GM06990 (cell line): ENCODE measurements at places on chromosomes 3 and 15.

- DNase-seq: no peak
Measured at GRCh38 chr3:51670053-51670822, 814 bp upstream of the TEX264 start.

GRCh38 chr3:182325213-182325950, 467.9 kb upstream of the ATP11B start:
- peak; percentile 30 for DNase-seq

GRCh38 chr3:161413855-161414210, 42.5 kb upstream of the SPTSSB start:
- DNase-seq: no peak

- DNase-seq: no peak
Measured at GRCh38 chr15:73956743-73957135, 30.5 kb downstream of the LOXL1 start.

GRCh38 chr3:98974442-98974841, 72.9 kb upstream of the DCBLD2 start:
- DNase-seq: no peak

DNA sequence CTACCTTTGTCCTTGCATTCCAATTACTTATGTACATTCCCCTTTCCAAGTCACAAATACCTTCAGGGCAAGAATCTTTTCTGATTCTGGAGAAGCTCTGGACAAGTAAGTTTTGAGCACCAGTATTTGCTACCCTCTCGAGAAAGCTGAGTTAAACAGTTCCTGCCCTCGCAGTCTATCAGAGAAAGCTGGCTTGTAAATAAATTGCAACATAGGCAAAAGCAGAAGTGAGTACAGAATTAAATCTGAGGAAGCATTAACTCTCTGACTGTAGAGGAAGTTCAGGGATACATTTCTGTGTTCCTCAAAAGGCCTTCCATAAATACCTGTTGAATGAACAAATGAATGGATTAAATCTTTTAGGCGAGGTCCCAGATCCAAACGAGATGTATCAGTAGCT, 1.2 kb downstream of the OSBPL11 start:
- no peak for DNase-seq

DNA sequence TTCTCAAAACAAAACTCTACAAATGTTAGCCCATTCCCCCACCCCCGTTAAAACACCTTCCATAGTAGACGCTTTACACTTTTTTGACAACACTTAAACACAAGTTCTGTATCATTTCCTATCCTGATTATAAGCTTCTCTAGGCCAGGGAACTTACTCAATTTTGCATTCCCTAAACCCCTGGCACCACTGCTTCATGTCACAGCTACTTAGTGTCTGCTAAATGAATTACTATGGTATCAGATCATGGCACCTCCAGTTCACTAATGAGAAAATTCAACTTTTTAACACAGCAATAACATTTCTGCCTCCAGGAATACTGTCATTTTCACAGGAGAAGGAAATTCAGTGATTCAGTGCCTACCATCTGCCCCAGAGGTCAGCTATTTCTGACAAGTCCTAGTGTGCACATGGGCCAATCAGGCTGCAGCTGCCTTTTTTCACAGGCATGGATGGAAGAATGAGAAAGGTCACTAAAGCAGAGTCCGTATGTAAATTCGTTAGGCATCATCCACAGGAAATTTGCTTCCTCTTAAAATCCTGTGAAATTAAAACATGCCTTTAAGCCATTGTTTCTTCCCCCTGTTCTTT, 18.5 kb downstream of the SFMBT1 start:
- no peak for DNase-seq

GRCh38 chr3:72760225-72760624, 88.0 kb downstream of the SHQ1 start:
- DNase-seq: no peak

GRCh38 chr3:67382536-67382935, 271.9 kb downstream of the SUCLG2 start:
- DNase-seq: no peak

GRCh38 chr3:120163026-120163425, 68.8 kb upstream of the GSK3B start:
- DNase-seq: no peak

DNA sequence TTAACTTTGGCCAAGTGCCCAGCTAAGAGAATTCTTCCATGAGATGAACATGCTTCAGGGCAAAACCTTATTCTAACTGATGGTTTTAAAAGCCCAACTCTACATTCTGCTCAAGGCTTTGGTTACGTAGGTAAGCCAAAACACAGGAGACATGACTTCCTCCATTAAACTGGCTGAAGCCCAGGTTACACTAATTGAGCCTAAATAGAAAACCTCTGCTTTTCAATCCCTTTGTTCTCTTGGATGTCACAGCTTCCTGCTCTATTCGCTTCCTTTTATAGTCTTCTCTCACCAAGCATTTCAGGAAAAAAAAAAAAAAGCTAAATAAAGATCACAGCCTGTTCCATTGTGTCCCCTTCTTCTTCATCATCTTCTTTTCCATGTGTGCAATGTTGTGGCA, 420.4 kb downstream of the TIGIT start:
- no peak for DNase-seq

DNA sequence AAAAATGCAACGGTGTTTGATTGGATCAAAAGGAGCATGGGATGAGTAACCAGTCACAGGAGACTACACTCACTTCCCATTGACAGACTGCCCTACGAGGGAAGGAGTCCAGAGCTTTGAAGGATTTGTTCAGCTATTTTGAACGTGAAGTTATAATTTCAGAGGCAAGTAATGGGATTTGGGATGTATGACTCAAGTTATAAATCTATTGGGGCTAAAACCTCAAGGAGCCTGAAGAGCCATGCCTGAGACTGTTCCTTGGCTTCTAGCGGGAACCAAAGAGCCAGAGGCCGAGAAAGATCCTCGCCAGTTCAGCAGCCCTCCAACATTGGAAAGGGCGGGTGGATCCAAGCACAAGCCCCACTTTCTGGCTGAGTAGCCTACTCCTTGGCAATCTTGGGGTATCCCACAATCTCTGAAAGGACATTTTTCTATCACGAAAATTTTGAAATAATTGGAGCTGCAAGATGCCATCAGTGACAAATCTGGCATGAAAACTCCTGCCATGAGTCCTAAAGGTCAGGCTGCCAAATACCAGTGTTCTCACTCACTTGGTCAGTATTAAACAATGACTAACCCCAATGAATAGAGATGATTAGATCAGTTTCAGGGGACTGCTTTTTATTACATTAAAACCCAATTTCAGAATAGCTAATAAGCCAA, 48.6 kb upstream of the SLCO2A1 start:
- DNase-seq: no peak

DNA sequence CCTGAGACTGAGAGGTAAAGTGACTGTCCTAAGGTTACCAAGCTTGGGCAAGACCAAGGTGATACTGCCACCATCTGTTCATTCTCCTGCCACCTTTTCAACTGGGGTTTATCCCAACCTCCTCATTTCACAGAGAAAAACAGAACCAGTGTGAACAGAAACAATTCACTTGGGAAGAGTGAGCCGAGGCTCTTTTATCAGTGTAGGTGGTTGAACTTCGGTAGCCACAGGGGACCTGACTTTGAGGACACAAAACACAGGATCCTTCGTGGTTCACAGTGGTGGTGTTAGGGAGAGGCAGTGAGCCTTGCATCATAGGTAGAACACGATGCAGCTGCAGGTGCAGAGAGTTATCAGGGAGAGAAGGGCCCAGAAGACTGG, 72.8 kb upstream of the ICE2 start:
- no peak for DNase-seq

DNA sequence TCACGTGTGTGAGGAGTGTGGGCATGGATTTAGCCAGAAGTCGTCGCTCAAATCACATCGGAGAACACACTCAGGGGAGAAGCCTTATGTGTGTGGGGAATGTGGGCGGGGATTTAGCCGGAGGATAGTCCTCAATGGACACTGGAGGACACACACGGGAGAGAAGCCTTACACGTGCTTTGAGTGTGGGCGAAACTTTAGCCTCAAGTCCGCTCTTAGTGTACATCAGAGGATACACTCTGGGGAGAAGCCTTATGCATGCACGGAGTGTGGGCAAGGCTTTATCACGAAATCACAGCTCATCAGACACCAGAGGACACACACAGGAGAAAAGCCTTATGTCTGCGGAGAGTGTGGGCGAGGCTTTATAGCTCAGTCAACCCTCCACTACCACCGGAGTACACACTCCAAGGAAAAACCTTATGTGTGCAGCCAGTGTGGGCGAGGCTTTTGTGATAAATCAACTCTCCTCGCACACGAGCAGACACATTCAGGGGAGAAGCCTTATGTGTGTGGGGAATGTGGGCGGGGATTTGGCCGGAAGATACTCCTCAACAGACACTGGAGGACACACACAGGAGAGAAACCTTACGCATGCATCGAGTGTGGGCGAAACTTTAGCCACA, 28.1 kb downstream of the ZNF589 start:
- no peak for DNase-seq

DNA sequence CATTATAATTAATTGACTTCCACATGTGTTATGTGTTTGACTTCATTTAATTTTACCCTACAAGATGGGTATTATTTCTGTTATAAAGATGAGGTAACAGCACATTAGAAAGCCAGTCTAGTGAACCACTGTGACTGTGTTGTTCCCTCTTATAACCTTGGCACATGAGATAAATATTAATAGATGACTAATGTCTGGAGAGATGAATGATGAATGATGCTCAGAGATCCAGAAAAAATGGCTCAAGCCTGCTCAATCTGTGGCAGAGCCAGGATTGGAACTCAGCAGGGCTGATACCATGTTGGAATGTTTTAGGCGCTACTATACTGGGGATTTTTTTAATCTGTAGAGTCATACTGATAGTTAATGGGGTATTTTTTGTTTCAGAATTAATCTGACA, 118.8 kb upstream of the PTX3 start:
- no peak for DNase-seq

DNA sequence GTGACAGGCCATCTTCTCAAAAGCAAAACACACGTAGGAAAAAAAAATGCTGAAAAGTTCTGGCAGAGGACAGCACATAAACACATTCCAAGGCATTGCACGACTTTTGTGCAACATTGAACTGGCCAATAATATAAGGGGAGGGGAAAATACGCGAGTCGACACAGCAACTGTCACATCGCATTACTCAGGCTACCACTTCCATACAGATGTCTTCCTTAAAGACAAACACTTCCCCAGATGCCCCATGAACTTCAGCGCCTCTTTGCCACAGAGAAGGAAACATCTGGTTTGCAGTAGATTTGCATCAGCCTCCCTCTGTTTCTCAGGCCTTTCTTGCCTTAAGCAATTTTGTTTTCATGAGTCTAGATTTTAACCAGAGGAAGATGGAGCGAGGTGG, 144.4 kb upstream of the IGF1R start:
- DNase-seq: no peak

DNA sequence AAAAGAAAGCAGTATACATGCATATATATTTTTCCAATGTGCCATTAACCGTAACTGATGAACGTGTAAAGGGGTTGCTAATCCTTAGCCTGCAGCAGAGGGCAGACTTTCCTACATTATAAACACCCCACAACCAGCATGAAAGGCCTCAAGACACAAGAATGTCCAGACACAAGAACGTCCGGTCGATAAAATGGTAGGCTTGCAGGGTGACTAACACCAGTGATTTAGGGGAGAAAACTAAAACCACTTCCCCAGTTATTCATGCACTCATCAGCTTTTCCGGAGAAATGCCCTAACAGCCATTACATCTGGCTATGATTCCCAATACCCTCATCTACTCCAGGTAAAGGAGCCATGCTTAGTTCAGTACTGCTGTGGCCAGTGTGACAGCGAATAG, 57.4 kb downstream of the LRTM1 start:
- DNase-seq: no peak

DNA sequence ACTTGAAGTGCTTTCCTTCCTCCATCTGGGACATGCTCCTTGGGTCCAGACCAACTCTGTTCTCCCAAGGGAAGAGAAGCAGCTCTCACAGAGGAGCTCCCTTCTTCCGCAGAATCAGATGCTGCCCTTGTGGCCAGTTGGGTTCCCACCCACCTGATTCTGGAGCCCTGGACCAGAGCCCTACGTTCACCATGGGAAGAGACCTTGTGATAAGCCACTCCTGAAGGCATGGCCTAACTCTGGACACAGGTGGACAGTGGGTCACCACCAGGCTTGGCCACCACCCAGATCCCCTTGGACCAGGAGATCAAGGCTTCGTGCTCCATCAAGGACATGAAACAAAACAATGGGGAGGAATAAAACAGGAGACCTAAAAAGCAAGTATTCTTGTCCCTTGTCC, 172.2 kb downstream of the RPLP1 start:
- no peak for DNase-seq

GRCh38 chr3:175274474-175275218, 415.5 kb downstream of the NAALADL2 start:
- DNase-seq: no peak

DNA sequence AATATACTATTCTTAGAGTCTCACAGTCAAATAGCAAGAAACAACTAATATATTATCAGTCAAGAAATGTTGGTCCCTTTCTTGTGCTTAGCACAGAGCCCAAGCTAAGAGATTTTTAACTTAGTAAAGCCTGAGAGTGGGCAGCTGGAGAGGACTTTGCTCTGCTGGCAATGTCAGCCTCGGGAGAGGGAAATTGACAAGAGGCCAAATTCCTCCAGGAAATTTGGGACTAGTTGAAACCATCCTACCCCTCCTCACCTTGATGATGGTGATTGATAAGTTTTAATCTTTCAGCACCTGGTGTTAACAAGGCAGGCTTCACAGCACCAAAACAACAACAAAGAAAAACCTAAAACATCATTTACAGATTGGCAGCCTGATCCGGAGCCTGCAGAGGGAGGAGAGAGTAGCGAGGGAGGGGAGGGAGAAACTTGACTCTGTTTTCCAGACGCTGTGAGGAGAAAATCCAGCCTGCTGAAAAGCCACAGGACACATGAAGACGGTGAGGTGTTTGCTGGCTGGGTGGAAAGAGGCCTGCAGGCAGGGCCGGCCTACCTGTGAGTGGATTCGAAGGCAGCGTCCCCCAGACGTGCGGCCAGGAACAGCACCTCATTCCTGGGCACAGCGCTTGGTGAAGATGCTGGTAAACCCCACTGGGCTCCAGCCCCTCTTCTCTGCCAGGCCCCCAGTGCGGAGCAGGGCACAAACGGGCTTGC, 150.9 kb downstream of the LRRC28 start:
- no peak for DNase-seq

DNA sequence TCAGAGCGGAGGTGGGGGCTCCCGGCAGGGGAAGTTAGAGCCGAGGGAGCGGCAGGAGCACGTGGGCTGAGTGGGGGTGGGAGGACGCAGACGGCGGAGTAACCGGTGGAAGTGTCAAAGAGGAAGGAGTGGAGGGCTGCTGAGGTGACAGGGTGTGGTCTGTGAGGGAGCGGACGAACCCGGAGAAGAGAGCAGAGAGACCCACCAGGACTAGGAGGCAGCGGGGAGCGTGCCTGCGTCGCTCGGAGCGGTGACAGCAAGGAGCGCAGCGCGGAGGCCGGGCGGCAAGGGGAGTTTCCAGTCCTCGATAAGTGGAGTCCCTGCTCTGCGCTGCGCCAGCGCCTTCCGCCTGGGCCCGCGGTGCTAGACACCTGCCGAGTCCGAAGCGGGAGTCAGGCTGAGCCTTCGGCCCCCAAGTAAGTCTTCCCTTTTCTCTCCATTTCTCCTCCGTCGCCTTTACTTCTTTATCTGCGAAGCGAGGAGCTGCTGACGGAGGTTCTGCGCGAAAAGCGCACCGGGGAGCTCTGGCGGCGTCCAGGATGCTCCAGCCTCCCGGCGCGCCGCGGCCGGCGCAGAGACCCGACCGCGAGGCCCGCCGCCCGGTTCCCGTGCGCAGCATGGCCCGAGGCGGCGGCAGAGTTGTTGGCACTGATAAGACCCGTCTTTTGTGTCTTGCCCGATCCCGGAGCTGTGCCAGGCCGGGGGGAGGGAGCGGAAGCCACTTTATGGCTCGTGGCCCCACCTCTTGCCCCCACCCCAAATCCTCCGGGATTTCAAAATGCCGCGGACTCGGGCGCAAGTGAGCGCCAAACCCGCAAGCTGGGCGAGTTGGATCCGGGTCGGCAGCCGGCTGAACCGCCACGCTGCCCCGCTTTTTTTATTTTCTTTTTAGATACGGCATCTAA, 533.0 kb upstream of the SEMA6D start:
- peak; percentile 8 for DNase-seq
